ENCODE measurements at places on chromosomes 6 and 20.
A peak's percentile ranks its signal among the peaks of the same experiment; 100 is the strongest.

DNA sequence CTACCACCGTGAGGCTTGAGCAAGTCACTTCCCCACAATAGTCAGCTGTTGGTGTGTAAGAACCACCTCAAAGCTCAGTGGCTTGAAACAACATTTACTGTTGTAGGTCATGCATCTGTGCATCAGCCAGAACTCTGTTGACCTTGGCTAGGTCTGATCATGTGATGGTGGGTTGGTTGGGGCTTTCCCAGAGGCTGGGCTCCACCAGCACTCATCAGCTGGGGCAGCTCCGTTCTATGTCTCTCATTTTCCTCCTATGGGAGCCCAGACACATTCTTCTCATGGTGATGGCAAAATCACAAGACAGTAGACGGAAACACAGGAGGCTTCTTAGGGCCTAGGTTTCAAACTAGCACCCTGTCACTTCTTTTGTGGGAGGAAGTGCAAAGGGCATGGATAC lies 42.8 kb upstream of the PSMF1 start:
- no peaks in the 10 kb centered on the region for H3K4me1 ChIP-seq
- H3K27me3 ChIP-seq = no peaks in the 10 kb centered on the region
- H3K27ac ChIP-seq = no peak overlapping the region
- no peak overlapping the region for H3K4me3 ChIP-seq
- DNase-seq = no peak
- H3K36me3 ChIP-seq = no peaks in the 10 kb centered on the region

DNA sequence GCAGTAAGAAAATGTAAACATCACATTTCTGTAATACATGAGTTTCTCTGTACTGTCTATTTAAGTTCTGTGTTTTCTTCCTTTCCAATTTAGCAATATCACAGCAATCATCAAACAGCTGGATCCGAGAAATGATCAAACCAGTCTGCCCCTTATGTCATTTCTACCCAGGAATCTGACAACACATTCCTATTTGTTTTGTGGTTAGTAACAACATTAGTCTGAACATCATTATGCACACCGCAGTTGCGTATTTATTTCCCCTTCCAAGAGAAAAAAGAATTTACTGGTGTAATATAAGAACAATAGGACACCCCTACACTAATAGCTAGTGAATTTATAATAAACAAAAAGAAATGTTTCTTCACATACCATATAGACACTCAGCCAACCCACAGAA lies 179.5 kb downstream of the BTBD9 start:
- H3K27ac ChIP-seq = no peak overlapping the region
- peak; percentile 65 for DNase-seq
- H3K36me3 ChIP-seq = no peaks in the 10 kb centered on the region
- H3K4me3 ChIP-seq = no peak overlapping the region
- peaks cover 1% of the 10 kb centered on the region for H3K4me1 ChIP-seq
- H3K27me3 ChIP-seq = no peaks in the 10 kb centered on the region

GRCh38 chr6:45538641-45539547 lies 161.2 kb upstream of the SUPT3H start:
- H3K4me1 ChIP-seq = peaks cover 9% of the 10 kb centered on the region
- DNase-seq = peak; percentile 63
- H3K27me3 ChIP-seq = no peaks in the 10 kb centered on the region
- peak overlapping the region; percentile 22 for H3K27ac ChIP-seq
- peak overlapping the region; percentile 36 for H3K4me3 ChIP-seq

DNA sequence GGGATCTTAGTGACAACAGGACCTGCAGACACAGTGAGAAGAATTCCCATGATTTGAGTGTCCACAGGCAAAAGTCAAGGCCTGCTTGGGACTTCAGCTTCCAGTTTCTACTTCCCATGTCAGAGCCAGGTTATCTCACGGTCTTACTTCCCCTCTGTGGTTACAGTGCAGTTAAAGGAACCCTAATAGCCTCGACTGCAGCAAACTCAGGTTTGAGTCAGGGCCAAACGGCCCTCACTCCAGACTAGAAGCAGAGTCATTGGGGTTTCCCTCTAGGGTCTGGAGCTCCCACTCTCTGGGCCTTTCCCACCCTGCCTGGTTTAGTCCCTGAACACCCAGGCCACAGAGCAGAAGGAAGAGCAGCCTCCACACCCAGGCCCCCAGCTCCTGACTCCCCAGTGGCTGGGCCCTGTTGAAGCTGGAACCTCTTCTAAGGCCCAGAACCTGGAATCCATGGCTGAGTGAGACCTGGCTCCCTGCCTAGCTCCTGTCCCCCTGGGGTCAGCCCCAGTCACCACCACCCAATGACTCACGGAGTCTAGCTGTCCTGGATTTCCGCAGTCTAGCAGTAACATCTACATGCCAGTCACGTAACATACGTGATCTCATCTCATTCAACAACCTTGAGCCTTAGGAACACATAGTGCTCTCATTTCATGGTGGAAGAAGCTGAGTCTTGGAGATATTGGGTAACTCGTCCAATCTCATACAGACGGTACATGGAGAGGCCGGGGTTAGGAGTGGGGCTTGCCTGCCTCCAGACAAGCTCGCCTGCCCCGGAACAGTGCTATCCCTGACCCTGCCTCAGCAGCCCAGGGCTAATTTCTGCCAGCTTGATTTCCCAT lies 9.2 kb upstream of the GHRH start:
- H3K4me3 ChIP-seq = no peak overlapping the region
- no peaks in the 10 kb centered on the region for H3K36me3 ChIP-seq
- DNase-seq = peak; percentile 19
- H3K4me1 ChIP-seq = peaks cover 3% of the 10 kb centered on the region

- H3K27ac ChIP-seq = no peak overlapping the region
- no peak for DNase-seq
- no peaks in the 10 kb centered on the region for H3K36me3 ChIP-seq
- H3K4me3 ChIP-seq = no peak overlapping the region
Measured at GRCh38 chr6:166905013-166905412, 51.3 kb downstream of the RNASET2 start.

- peaks cover 9% of the 10 kb centered on the region for H3K36me3 ChIP-seq
- peaks cover 20% of the 10 kb centered on the region for H3K4me1 ChIP-seq
- no peak for DNase-seq
Measured at GRCh38 chr20:33826270-33826897, 15.2 kb downstream of the CHMP4B start.

GRCh38 chr6:150185732-150186117 lies 42.9 kb downstream of the PPP1R14C start:
- H3K4me1 ChIP-seq = peaks cover 9% of the 10 kb centered on the region
- DNase-seq = no peak
- no peak overlapping the region for H3K4me3 ChIP-seq
- H3K27me3 ChIP-seq = no peaks in the 10 kb centered on the region
- no peaks in the 10 kb centered on the region for H3K36me3 ChIP-seq
- H3K27ac ChIP-seq = no peak overlapping the region

DNA sequence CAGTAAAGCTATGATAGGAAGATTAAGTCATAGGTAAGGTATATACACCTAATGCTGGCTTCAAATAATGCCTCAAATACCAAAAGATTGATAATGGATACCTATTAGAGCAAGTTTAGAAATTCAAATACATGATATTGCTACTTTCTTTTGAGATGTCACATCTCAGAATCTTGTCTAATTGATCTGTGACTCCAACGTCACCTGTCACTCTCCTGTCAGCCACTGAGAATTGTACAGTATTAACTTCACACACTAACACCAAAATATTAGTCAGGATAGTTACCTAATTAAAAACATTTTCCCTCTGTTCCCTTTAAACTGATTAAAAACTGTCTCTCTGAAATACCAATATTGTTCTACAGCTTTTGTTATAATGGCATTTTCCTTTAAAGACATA lies 575.5 kb upstream of the ID4 start:
- H3K4me1 ChIP-seq = no peaks in the 10 kb centered on the region
- H3K27ac ChIP-seq = no peak overlapping the region
- H3K36me3 ChIP-seq = no peaks in the 10 kb centered on the region
- DNase-seq = no peak

DNA sequence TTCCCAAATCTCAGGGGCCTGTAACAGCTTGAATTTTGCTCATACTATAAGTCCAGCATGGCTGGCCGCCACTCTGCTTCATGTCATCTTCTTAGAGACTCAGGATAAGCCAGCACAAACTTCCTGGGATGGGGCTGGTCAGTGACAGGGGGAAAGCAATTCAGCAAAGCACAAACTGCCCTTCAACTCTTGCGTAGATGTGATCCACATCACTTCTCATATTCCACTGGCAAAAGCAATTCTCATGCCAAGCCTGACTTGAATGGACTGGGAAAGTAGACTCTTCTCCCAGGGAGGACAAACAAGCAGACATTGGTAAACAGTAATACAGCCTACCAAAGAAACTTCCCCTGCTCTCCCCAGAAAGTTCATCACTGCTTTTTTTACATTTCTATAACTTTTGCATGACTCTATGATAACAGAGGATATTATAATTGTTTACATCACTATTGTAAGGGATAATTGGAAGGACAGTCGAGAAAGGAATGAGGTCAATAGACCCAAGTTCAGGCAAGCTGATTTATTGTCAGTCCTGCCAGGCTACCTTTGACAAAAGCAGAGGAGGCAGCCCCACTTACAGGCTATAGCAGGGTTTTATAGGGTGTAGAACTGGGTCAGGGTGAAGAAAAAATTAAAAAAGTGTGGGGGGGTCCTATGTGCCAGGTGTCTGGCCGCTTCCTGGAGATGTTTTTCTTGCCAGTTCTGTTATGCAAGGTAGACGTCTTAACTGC lies 37.4 kb downstream of the RBM24 start:
- no peak overlapping the region for H3K4me3 ChIP-seq
- no peaks in the 10 kb centered on the region for H3K4me1 ChIP-seq
- H3K27ac ChIP-seq = no peak overlapping the region
- H3K36me3 ChIP-seq = no peaks in the 10 kb centered on the region
- DNase-seq = no peak

- H3K36me3 ChIP-seq = no peaks in the 10 kb centered on the region
- H3K4me3 ChIP-seq = no peak overlapping the region
- no peak overlapping the region for H3K27ac ChIP-seq
- DNase-seq = no peak
- no peaks in the 10 kb centered on the region for H3K27me3 ChIP-seq
Measured at GRCh38 chr6:81813305-81813704, 60.8 kb upstream of the TENT5A start.

GRCh38 chr6:106808758-106809157 lies 165.8 kb downstream of the CD24 start:
- H3K36me3 ChIP-seq = no peaks in the 10 kb centered on the region
- no peak overlapping the region for H3K27ac ChIP-seq
- no peak for DNase-seq
- peaks cover 6% of the 10 kb centered on the region for H3K27me3 ChIP-seq
- no peak overlapping the region for H3K4me3 ChIP-seq

DNA sequence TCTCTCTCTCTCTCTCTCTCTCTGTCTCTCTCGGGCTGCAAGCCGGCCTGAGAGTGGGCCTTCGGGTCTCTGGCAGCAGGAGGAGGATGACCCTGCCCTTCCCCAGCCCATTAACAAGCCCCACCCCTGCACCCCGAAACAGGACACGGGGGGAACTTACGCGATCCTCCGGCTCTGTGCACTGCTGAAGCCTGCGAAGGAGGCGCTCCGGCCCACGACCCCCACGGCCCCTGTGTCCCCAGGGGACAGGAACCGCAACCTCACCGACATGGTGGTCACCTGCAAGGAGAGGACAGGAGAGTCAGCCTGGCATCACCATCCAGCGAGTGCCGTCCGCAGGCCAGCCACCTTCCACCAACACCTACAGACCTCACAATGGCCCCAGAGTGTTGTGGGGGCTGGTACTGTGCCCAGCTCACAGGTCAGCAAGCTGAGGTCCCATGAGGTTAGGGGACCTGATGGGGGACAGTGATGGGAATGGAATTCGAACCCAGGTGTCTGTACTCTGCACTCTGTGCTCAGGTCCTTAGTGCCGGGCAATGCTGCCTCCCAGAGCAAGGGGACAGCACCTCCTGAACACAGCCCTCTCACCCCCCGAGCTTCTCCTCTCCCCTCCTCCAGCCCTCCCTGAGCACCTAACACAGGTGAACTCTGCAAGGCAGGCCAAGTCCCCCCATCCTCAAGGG lies 60.6 kb downstream of the RIPOR3 start:
- H3K27ac ChIP-seq = no peak overlapping the region
- no peak for DNase-seq
- peaks cover 24% of the 10 kb centered on the region for H3K4me1 ChIP-seq
- peaks cover 11% of the 10 kb centered on the region for H3K36me3 ChIP-seq

Data from mesenchymal stem cell (in vitro differentiated cells and primary cell).